ENCODE measurements at places on chromosomes 3 and 15.

DNA sequence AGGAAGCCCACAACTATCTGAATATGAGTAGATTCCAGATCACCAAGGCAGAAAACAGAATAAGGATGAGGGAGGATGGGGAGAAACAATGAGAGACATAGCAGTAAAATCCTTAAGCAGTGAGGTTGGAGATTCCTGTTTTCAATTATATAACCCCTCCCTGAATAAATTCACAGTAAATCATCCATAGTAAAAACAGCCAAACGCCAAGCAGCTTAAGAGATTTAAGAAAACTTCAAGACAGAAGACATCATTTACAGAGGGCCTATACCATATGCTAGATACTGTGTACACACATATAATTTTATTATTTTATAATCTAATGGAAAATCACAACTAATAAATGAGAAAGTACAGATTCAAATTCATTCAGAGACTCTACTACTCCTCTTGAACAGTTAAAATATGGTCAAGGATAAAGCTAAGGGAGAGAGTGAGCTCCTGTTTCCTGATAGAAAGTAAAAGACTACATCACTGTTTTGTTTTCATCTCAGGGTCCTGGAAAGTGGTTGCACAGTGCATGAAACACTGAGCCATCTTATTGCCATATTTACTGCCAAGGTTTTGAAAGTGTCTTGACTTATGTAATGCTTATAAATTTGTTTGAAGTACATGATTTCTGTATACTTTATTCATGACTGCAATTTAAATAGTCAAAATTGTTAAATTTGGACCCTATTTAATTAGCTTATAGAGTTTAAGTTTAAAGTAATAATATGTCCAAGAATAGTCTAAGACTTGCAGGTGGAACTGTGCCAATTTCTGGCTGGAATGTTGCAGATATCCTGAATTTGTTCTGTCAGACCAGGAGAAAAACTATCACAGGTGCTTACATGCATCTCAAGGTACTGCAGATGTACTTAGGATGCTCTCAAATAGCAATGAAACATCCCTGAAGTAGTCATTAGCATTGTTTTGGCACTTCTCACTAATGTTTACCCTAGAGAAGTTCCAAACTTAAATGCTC, 141.4 kb downstream of the TBL1XR1 start:
- DNase-seq: peak; percentile 66

GRCh38 chr3:149577801-149578200, 80.0 kb downstream of the WWTR1 start:
- DNase-seq: no peak

DNA sequence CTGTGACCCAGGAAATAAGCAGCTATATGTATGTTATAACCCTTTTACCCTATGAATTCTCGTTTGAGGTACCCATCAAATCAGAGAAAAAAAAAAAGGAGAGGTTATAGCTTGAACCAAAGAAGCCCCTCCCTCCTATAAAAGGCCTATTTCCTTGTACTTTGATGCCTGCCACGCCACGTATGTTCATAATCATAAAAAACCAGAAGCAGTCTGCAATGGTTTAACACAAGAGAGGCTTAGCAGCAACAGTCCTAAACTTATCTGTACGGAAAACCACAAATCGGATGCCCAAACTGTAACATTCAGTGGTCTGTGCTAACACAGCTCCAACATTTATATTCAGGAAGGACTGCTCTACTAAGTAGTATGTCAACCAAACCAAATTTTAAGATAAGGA, 21.2 kb downstream of the CCR8 start:
- DNase-seq: no peak

DNA sequence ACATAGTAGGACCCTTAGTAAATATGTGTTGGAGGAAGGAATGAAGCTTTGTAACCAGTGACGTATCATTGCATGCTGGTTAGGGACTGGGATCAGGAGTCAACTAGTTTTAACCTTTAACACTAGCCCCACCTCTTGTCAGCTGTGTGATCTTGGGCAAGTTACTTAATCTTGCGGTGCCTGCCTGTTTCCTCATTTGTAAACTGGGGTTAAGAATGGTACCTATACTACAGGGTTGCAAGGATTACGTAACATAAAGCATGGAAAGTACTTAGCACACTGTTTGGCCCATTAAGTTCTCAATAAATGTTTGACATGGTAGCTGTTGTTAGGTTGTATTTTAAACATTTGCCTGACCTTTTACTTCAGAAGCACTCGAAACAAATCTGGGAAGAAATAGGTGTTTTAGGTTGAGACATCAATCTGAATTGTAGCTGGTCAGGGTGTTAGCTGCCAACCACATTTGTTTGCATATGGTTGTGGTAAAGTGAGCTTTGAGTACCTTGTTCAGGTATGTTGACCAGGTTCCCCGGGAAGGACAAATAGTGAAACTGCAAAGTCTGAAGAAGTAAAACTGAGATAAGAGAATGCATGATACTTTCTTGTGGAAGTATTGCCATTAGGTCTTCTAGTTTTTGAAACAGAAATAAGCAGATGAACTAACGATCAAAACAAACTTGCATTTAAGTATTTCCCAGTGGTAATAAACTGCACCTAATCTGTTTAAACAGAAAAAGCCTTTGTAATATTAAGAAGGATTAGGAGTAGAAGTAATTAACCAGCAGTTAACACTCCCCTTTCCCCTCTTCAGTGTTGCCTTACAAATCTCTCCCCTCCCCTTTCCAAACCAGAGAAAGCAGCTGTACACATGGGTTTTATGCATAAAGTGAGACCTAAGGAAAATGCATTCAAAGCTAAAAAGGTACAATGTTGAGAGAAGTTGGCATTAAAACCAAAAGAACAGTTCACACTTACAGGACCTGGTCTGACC, 25.8 kb upstream of the SCAANT1 start:
- DNase-seq: no peak
